ENCODE measurements at places on chromosomes 16 and 17.

GRCh38 chr17:58285422-58285810 is 4.7 kb upstream of the MPO start:
- DNase-seq = no peak

DNA sequence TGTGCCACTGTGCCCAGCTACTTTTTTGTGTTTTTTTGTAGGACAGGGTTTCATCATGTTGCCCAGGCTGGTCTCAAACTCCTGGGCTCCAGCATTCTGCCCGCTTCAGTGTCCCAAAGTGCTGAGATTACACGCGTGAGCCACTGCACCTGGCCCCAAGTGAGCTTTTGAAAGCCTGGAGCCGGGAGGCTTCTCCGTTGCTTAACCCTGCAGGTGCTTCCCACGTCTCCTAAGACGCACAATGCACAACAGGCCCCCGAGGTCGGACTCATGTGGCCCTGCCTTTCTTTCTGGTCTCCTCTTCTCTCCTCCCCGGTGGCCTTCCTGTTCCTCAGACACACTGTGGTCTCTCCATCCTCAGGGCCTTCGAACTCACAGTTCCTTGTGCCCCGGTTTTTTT is 12.5 kb downstream of the RABEP2 start:
- no peak for DNase-seq

- no peak for DNase-seq
Measured at GRCh38 chr16:23642246-23642774, 1.0 kb downstream of the DCTN5 start.

DNA sequence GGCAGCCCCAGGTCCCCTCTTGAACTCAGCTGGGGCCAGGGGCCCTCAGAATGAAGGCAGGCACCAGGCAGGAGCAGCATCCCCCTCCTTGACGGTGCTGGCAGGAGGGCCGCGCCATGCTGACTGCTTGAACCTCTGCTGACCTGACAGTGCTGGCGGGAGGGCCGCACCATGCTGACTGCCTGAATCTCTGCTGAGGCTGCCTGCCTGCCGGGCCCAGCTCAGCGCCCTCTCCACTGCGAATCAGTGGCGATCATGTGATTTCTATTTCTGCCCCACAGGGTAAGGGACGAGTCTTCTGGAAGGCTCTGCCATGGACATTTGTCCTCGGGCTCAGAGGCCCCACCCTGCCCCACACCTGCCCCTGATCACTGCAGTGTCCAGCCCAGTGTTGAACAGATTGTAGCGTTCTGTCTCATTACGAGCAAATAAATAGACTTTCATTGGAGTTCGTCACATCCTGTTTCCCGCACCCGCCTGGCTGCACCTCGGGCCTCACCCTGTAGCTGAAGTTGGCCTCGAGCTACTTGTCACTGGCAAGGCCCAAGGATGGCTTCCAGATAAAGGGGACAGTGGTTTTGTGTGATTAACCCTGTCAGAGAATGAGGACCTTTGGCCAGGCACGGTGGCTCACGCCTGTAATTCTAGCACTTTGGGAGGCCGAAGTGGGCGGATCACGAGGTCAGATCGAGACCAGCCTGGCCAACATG is 8.6 kb downstream of the C16orf90 start:
- DNase-seq = no peak

GRCh38 chr16:86306811-86307513 is 203.4 kb upstream of the FOXF1 start:
- no peak for DNase-seq

DNA sequence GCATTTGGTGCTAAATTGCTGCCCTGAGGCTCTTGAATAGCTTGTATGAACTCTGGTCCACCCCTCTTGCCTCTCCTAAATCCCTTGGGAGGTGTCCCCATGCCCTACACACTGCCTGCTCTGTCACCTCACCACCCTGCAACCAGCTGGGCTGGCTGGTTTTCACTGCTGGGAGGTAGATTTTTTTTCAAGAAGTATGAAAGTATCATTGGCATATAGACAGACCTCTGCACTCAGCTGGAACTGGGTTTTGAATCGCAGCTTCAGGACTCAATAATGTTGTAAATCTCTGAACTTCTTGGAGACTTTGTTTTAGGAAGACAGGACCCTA is 184.9 kb downstream of the MSI2 start:
- DNase-seq = no peak

DNA sequence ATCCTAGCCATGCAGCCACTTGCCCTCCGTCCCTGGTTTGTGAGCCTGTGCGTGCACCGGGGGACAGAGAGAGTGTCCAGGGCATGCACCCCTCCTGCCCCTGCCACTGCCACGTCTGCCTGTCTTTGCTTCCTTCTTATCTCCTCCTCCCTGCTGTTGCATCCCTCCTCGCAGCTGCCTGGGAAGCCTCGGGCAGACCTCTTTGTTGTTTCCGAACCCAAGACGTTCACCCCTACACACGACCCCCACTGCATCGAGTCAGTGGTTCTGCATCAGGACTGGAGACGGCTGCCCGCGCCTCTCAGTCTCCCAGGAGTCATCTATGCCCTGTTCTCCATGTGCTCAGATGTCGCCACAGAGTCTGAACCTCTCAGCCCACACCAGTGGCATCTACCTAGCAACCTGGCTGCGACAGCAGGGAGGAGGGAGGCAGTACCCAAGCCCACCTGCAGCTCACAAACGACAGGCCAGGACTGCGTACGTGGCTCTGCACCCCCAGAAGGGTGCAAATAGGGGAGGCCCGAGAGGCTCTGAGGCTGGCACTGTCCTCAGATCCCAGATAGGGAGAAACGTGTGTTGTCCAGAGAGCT is 5.2 kb downstream of the TIMP2 start:
- peak; percentile 27 for DNase-seq

- DNase-seq = peak; percentile 96
Measured at GRCh38 chr17:36486204-36487194, at the start of gene ZNHIT3. Gene ZNHIT3 (plus strand): TSS chr17:36486681. CDS start chr17:36486700, 19 bp downstream.

DNA sequence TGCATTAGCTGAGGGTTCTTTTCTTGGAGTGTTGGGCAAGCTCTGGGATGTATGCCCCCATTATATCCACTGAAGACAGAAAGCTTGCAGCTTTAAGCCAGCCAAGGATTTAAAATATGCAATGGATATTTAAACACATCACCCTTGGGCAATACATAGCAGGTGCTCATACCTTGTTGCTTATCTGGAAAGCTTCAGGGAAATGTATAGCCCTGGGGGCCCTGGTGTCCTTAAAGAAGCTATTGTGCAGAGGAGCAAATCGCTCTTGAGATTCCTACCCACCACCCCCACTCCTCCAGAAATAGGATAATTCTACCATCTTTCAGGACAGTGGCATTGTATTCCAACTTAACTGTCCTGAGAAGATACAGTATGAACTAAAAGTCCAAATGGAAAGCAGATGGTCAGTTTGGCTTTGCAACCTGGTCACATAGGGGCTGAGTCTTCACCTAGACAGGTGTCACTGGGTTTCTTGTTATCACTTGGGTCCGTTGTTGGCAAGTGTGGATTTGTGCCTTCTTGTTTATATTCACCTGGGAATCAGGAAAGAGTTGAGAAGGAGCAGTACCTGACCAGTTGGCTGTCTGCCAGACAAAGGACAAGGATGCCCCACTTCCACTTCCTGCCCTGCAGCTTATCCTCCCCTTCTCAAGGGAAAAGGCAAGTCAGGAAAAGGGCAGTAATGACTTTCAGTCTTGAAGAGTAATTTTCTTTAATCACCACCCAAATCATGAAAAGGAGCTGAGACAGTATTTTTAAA is 3.4 kb downstream of the ANKRD40CL start:
- no peak for DNase-seq

- no peak for DNase-seq
Measured at GRCh38 chr16:85592700-85593493, 20.2 kb upstream of the GSE1 start.

DNA sequence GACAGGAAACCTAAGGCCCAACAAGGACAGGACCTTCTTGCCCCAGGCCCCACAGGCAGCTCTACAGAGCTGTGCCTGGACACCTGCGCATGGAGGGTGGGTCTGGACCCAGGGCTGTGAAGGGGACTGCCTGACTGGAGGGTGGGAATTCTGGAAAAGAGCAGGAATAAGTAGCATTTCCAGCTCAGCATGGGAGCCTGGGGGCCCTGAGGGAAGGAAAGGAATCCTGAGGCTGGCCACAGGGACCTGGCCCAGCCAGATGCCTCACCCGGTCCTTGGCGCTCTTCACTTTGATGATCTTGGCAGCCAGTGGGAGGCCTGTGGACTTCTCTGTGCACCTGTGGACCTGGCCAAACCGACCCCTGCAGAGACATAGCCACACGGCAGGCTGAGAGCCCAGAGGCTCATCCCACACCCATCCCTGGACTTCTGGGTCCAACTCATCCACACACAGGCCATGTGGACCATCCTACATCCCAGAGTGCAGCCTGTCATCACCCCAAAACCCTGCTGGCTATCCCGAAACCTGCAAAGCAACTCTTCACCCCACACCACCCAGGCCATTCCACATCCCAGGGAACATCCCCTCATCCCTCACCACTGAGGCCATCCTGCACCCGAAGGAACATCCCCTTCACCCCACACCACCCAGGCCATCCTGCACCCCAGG is 18.7 kb downstream of the MYLK3 start:
- DNase-seq = no peak

DNA sequence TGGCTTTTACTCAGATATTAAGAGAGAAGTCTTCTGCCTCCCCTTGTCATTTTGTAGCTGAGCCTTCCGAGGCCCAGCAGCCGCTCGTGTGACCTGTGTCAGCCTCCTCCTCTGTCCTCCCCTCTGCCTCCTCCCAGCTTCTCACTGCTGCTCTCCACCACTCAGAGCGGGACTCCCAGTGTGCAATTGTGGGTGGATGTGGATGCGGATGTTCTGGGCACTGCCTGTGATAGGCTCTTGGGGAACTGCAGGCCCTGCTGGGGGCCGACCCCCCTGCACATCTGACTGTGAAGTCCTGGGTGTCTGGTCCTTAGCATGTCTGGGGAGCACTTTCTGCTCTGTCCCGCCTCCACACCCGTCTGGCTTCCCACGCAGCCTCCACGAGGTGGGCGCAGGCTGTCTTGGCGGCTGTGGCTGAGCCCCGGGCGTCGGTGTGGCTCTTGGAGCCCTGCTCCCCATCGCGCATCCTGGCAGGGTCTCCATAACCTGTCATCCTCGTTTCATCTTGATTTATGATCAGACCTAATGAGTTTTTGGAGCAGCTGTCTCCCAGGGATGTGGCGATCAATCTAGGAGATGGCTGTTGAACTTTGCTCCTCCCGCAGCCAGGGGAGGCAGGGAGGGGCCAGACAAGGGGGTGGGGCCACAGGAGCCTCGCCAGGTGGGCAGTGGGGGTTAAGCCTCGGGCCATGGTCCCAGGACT is 28.1 kb downstream of the GRIN2C start:
- no peak for DNase-seq

DNA sequence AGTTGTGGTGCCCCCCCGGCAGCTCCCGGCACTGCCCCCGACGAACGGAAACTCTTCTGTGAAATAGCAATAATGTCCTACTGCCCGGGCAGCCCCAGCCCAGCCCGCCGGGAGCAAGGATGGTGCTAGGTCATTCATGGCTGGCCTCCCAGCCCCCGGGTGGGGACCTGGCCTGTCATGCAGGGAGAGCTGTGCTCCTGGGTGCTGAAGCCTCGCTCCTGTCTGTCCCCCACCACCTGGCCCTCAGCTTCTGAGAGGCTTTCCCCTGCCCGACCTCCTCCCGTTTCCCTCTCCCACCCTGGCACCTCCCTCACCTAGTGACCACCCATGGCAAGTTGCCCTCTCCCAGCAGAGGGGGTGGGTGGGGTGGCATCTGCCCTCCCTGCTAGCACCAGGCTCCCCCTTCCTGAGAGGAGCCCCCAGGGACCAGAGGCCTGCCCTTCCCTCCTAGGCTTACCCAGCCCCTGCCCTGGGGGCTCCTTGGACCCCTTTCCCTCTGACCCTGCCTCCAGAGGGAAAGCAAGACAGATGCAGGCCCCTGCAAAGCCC is 13.5 kb downstream of the PAM16 start:
- DNase-seq = no peak

GRCh38 chr17:6660805-6661463 is 9.4 kb downstream of the C17orf100 start:
- peak; percentile 24 for DNase-seq

DNA sequence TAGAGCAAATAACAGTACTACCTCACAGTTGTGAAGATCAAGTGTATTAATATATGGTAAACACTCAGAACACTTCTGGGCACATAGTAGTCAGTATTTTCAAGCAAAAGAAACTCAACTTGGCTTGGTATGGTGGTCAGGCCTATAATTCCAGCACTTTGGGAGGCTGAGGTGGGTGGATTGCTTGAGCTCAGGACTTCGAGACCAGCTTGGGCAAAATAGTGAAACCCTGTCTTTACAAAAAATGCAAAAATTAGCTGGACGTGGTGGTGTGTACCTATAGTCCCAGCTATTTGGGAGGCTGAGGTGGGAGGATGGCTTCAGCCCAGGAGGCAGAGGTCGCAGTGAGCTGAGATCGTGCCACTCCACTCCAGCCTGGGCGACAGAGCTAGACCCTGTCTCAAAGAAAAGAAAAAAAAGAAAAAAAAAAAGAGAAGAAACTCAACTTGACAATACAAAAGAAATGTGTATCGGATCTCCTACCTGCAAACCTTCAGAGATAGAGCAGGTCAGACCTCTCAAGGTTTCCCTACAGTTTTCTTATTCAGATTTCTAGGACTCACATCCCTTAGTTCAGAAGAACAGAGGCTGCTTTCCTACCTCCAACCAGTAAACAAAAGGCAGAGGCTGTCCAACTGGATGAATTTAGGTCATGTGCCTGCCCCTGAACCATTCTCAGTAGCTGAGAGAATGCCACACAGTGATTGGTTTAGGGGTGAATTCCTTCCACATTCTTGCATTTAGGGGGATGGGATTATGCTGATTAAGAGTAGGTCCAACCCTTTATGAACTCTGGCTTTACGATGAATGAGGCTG is 1.7 kb upstream of the KPNA2 start:
- peak; percentile 97 for DNase-seq

- no peak for DNase-seq
Measured at GRCh38 chr16:56626685-56627084, 1.1 kb downstream of the MT1E start.

DNA sequence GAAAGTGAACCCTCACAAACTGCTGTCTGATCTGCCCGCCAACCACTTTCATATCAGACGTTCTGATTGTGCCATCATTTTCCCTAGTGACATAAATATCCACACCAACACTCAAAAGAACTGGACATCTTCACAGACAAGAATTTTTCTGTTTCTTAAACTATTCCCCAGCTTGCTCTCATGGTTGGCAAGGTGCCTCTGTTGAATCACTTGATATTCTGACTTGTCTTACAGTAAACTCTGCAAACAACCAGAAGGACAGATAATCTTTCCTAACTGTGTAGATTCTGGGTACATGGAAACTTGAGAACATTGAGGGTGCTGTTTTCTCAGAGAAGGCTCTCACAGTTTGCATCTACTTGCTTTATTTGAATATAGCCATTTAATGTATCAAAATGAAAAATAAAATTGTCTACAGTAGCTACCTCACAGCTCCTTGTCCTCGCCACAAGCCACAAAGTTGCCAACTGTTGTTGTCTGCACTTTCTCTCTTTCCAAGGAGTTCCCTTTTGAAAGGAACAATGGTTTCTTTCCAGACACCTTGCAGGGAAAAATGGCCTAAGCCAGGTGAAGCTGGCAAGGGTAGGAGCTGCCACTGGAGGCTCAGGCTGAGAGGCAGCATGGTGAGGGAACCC is 46.0 kb upstream of the ADAMTS18 start:
- no peak for DNase-seq

GRCh38 chr17:393806-394717 is 41.5 kb upstream of the RPH3AL start:
- no peak for DNase-seq

GRCh38 chr17:6019959-6020358 is 50.2 kb upstream of the WSCD1 start:
- no peak for DNase-seq

Measured in H9 (cell line).